ENCODE measurements at places on chromosomes 7 and 10.

GRCh38 chr10:13649844-13650520 is 63.2 kb downstream of the PRPF18 start:
- DNase-seq, result no peak

DNA sequence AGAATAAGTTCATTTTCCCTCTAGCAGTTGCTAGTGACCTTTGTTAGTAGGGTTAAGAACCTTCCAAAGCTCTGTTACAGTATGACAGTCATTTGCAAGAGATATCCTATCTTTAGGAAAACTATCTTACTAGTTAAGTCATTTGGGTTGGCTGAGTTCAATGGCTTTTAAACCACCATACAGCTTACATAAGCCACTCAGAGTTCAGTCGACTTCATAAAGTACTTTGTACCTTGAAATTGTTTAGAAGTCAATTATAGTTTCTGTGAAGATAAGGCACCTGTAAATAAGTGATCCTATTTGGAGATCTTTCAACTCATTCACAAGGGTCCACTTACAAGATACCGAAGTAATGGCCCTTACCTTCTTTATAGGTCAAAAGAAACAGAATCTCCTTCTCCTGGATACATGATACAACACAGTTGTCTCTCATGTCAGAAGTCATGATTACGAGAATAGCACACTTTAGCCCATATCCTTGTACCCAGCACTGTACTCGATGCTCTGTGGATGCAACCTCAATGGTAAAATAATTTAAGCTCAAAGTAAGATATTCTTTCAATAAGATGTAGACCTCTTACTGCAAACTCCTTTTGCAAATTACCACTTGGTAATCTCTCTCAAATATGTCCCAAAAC is 11.9 kb upstream of the ABCC2 start:
- no peak for DNase-seq

DNA sequence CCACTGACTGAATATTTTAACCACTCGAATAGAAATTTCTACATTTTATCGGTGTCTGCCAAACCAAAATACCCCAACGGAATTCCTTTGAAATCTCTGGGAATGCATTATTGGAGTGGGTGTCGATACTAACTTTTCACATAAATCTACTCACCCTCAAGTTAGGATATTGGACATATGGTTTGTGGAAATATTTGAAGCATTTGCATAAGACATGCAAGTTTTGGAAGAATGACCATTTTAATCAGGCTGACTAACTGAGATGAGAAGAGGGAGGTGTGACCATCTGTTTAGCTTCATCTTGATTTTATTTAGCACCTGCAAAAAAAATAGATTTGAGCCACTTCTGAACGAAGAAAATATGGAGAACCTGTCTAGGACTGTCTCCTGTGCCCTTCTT is 61.2 kb downstream of the KLF6 start:
- DNase-seq, result no peak

GRCh38 chr7:144821067-144821466 is 14.8 kb downstream of the TPK1 start:
- no peak for DNase-seq

DNA sequence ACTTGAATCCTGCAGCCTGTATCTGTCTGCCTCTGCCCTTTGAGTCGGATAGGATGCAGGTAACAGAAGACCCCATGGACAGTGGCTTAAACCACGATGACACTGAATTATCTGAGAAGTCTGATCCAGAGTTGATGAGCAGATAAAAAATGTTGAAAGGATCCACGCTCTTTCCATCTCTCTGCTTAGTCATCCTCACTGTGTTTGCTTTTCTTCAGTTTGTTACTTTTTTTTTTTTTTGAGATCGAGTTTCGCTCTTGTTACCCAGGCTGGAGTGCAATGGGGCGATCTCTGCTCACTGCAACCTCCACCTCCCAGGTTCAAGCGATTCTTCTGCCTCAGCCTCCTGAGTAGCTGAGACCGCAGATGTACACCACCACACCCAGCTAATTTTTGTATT is 36.9 kb upstream of the GOLGA7B start:
- DNase-seq, result no peak

GRCh38 chr7:138378741-138379559 is 81.1 kb upstream of the TRIM24 start:
- no peak for DNase-seq

GRCh38 chr7:146655928-146656797 is 539.6 kb downstream of the CNTNAP2 start:
- DNase-seq, result no peak

GRCh38 chr10:115107830-115108229 is 14.7 kb downstream of the ATRNL1 start:
- DNase-seq, result no peak

DNA sequence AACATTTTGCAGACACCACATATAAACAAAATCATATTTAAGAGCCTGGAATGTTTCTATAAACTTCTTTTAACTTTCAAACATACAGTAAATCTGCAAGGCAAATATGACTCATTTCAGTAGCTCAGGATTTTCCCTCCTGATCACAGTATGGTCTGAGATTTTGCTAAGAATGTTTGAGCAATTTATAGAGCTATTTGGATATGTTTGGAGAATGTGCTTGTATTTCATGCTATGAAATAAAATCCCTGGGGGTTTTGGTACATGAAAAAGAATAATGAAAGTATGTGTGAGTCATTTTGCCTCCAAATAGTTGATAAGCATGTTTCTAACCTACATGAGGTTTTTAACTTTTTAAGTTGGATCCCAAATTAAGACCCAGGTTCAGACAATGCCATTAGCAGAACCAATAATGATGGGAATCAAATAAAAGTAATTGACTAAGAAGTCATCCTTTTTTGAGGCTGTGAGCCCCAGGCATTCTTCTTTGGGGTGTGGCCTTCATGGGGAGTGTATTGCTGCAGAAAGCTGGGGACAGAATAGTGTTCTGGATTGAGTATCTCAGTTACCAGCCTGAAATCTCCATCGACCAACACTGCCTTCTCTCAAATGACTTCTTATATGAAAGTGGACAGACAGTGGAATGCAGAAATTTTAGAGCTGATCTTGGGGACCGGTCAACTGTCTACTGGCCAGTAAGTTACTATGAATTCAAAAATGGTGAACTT is 66.1 kb upstream of the AGBL3 start:
- DNase-seq, result no peak

DNA sequence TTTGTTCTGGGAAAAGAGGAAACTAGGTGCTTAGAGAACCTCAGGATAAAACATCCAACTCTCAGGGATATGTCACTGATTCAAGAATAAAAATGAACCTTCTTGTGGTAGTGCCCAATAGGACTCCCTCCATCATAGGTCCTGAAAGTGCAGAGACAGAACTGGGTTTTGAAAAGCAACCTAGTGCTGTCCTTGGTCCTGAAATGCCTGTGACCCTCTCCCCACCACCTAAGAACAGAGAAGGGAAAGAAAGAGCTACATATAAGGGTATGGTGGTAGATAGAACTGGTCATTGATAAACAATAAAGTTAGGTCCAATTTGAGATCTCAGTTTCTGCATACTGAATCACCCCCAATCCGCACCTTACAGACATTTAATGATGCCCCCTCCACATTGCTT is 953.3 kb downstream of the XPNPEP1 start:
- DNase-seq, result no peak

GRCh38 chr10:131644289-131644688 is 256.5 kb upstream of the PPP2R2D start:
- DNase-seq, result no peak

DNA sequence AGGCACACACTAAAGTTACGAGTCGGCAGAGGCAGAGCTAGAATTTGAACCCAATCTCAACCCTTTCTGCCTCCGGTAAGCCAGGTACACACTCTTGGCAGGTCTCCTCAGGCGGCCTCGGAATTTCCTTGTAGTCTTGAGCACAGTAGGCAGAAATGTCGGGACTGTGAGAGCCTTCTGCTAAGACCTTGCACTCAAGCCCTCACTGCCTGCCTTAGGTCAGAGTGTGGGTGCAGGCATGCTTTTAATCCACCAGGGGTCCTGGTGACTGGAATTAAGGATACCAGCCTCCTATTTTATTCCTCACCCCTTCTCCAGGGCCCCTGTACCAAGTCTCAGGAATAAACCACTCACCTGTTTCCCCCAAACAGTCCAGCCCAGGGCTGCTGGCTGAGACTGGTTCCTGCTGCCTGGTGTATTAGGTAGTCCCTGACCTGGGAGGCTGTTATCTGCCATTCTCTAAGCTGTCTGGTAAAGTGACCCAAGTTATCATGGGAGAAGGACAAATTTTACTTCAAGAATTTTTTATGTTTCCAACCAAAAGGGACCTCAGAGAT is 855 bp downstream of the ATP6V1F start:
- no peak for DNase-seq

- no peak for DNase-seq
Measured at GRCh38 chr7:27839099-27839498, 99.1 kb downstream of the TAX1BP1 start.

DNA sequence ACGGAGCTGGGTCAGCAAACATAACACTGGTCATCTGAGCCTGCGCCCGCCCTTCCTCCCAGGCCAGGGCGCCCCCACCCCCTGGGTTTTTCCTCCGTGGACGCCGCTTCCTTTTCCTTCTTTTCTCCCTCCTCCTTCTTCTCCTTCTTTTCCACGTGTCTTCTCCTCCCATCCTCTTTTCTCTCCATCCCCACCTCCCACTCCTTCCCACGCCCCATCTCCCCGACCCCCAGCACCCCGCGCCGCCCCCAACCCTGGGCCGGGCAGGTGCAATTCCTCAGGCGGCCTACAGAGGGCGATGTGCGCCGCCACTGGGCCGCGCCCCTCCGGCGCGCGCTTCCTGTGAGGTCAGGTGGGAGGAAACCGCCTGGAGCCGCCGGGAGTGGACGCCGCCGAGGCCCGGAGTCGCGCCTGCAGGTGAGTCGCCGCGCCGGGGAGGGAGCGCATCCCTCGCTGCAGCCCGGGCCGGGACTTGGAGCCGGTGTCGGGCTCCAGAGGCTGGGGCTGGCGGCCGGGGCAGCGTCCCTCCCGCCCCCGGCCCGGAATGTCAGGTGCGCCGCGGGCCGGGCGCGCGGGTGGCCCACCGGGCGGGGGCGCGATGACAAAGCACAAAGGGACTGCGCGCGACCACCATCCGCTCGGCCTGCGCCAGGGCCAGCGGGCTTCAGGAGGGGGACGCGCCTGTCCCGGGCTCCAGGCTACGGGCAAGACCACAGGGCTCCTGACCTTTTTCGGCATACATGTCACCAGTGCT is at the start of gene FAM241B:
Gene FAM241B, plus strand, starts transcription at position 351 of the 754 bp plus-strand sequence. CDS start 1,497 bp downstream, outside the sequence.
- DNase-seq, result peak; percentile 68

- no peak for DNase-seq
Measured at GRCh38 chr10:129506101-129506797, 39.2 kb downstream of the MGMT start.

DNA sequence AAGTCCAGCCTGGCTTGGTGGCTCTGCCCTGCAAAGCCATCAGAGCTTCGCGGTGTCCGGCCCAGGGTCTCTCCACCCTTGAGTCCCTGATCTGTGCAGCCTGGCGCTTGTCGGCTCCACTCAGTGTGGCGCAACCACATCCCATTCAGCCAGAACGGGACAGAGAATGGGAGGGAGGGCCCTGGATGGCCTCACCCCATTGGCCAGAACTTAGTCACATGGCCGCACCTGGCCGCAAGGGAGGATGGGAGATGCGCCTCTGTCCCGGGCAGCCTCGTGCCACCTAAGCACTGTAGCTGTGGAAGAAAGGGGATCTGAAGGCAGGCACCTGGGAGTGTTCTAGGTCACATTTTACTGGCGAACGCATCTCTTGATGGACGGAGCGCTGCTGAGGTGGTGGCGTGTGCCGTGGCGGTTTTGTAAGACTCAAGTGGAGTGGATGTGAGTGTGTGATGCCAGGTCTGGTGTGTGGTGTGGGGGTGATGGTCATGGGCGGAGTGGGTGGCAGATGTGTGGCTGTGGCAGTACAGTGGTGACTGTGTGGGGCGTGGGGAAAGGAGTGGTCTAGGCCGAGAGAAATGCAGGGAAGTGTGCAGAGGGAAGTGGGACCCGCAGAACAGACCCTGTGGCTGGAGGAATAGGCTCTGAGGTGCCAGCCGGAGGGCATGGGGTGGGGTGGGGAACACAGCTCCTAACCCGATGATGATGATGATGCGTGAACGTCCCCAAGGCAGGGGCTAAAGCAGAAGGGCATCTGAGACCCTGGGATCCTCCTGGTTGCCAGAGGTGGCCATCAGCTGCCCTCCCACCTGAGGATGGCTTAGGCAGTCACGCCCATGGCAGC is 19.0 kb downstream of the CLEC2L start:
- DNase-seq, result no peak

GRCh38 chr10:115971921-115972320 is 301.1 kb downstream of the GFRA1 start:
- no peak for DNase-seq

- no peak for DNase-seq
Measured at GRCh38 chr10:102927311-102928010, 9.4 kb downstream of the CNNM2 start.

DNA sequence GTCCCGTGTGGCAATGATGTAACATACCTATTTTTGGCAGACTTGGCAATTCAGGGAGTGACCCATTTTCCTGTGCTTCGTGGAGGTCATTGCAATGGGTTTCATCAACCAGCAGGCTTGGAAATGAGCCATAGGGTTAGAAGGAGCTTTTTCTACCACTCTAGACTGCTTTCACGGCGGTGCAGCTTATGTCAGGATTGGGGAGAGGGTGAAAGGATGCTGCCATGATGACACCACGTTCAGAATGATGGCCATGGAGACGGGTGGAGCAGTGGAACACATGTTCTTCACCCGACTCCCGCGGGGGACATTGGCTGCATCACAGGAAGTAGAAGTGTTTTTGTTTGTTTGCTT is 220.2 kb downstream of the EMX2 start:
- DNase-seq, result no peak

GRCh38 chr10:117360994-117361667 is 14.1 kb downstream of the PDZD8 start:
- DNase-seq, result no peak

DNA sequence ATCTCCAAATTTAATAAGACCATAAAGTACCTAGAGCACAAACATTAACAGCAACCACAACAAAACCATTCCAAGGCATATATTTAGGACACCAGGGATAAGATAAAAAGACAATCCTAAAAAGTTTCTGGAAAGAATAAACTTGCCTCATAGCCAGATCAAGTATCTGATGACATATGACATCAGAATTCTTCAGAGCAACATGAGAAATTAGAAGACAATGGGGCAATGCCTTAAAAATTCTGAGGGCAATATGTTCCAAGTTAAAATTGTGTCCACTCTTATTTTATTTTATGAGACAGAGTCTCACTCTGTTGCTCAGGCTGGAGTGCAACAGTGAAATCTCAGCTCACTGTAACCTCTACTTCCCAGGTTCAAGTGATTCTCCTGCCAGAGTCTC is 2.8 kb downstream of the EFCAB10 start:
- DNase-seq, result no peak

DNA sequence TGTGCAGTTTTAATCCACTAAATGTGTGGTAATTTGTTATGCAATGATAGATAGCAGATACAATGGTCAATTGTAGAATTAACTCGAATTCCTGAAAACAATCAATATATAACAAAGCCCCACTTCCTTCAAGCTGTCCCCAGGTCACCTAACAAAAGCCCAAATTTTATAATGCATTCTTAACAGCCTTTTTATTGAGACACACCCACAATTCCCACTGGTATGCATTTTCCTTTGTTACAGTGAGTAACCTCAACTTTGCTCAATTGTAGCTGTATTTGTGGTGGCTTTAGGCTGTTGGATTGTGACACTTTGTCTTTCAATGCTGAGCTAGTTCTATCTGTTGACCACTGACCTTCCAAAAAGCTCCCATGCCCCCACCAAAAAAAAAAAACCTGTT is 279.8 kb upstream of the CACNA2D1 start:
- DNase-seq, result no peak

GRCh38 chr10:7045891-7046599 is 364.8 kb downstream of the SFMBT2 start:
- no peak for DNase-seq

- no peak for DNase-seq
Measured at GRCh38 chr10:1284076-1284475, 227.9 kb downstream of the WDR37 start.

Measured in stimulated activated CD8-positive, alpha-beta memory T cell treated with anti-CD3 and anti-CD28 coated beads, Interleukin-15, amount 100 ng/mL, for 24 hours (primary cell).